ENCODE measurements at places on chromosomes 3 and 15.

DNA sequence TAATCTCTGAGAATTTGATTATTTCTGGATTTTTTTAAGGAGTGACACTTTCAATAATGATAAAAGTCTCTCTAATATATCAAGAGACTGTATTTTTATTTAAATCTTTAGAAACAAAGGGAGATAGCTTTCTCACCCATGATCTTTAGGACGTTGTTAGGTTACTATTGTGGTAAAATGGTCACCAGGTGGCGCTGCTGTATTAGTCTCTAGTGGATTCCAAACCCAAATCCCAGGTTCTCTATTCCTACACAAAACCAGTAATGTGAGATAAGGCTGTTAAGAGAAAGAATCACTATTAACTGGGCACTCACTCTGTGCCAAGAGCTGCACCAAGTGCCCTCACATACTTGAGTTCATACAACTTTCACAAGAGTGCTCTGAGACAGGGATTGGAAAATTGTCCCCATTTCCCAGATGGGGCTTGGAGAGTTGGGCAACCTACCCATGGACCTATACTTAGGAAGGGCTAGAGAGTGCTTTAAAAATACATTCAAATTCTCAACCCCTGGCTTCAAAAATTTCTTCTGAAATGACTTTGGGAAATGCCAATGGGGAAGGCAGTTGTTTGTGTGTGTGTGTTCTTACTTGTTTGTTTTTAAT is 593.4 kb upstream of the TGFBR2 start:
- peak; percentile 24 for DNase-seq

GRCh38 chr3:143849854-143850549 is 1.7 kb upstream of the SLC9A9 start:
- DNase-seq: no peak

DNA sequence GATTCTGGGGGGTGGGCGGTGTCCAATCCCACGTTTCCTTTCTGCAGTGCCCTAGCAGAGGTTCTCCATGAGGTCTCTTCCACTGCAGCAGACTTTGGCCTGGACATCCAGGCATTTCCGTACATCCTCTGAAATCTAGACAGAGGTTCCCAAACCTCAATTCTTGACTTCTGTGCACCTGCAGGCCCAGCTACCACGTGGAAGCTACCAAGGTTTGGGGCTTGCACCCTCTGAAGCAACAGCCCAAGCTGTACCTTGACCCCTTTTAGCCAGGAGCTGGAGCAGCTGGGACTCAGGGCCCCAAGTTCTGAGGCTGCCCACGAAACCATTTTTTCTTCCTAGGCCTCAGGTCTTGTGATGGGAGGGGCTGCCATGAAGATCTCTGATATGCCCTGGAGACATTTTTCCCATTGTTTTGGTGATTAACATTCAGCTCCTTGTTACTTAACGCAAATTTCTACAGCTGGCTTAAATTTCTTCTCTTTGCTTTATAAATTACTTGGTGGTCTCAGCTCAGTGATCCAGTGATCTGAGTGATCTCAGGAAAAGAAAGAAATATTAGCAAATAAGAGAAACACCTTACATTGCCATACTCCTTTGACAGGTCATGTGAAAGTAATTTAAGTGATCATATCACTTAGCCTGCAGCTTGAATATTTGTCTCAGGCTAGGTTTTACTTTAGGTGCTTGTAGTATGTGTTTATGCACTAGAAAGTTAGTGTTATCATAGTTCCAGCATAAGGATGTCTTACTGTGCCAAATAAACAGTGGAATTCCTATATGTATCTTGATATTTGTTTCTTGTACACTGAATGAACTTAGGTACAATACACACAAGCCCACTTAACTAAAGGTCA is 3.0 kb downstream of the SNAP23 start:
- no peak for DNase-seq

GRCh38 chr3:71785532-71786216 is 726 bp upstream of the PROK2 start:
- no peak for DNase-seq

DNA sequence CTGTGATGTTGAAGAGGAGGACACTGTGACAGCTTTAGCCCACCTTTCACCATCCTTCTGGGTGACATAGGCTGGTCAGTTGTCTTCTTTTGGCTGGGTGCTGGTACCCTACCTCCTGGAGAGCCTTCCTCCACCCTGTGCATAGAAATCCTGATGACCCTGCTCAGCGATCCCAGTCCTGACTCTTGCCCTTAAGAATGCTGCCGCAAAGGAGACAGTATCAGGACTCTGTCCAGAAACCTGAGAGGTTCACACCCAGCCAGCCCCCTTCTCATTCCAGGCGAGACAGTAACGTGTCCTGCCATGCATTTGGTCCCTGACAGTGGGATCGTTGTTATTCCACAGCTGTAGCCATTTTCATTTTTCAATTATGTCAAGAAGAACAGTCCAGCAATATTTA is 312.8 kb upstream of the CHRM5 start:
- DNase-seq: no peak

GRCh38 chr3:8629151-8630021 is 15.2 kb downstream of the SSUH2 start:
- DNase-seq: no peak

- DNase-seq: no peak
These were observed 17.6 kb downstream of the RLBP1 start for GRCh38 chr15:89203705-89204273.
